Stimulated activated naive CD4-positive, alpha-beta T cell (primary cell): ENCODE measurements at places on chromosomes 12 and 14.
A peak's percentile ranks its signal among the peaks of the same experiment; 100 is the strongest.

GRCh38 chr12:8951744-8952143 lies 2.3 kb upstream of the M6PR start:
- DNase-seq, result no peak

DNA sequence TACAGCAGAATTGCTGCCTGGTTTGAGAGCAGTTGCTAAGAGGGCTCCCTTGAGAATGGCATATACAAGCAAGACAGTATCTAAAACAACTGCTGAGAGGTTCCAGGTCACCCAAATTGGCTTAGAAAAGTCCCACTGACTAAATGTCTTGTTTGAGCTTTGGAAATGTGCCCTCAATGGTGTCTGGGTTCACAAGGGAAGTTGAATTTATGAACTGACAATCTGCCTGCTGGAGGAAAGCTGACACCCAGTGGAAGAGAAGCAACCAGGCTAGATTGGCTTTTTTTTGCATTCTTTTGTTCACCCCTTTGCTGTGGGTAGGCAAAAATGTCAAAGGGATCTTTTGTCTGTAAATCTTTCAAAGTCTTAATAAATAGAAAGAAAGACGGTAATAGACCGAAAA lies 44.6 kb upstream of the NPFF start:
- DNase-seq, result no peak

DNA sequence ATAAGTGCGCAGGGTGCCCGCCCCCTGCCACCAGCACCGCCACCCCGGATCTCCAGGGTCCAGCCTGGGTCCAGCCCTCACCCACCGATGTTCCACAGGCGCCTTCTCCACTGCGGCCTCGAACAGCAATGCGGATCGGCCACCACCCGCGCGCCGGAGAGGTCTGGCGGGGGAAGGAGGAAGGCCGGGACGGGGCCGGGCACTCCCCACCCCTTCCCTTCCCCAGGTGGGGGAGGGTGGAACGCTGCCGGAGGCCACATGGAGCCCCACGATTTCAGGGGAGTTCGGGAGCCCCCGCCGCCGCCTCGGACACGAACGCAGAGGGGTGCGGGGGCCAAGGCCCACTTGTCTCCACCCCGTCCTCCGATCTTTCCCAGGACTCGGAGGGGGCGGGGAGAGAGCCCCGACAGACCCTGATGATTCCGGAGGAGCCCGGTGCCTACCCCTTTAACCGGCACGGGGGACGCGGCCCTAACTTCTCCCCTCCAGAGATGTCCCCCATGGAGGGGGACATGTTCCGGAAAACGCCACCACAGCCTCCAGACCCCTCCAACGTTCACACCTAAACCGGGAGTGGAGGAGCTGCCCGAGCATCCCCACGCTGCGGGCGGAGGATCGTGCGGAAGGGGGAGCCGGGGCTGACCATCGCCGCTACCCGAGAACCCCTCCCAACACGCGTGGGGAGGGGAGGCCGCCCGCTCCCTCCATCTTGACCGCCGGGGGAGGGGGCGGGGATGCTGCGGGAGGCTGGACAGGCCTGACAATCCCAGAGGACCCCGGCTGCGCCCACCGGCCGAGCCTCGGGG lies 1.1 kb downstream of the ATXN2 start:
- peak; percentile 14 for DNase-seq

DNA sequence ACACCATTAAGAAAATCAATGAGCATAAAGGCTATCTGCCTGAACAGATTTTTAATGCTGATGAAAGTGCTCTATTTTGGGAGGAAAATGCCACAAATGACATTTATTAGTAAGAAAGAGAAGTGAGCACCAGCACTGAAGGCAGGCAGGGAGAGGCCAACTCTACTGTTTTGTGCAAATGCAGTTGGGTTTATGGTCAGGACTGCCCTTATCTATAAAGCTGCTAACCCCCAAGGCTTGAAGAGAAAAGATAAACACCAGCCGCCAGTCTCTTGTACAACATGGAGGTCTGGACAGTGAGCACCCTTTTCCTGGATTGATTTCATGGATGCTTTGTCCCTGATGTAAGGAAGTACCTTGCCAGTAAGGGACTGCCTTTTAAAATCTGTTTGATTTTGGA lies 246.8 kb upstream of the SFSWAP start:
- DNase-seq, result no peak

DNA sequence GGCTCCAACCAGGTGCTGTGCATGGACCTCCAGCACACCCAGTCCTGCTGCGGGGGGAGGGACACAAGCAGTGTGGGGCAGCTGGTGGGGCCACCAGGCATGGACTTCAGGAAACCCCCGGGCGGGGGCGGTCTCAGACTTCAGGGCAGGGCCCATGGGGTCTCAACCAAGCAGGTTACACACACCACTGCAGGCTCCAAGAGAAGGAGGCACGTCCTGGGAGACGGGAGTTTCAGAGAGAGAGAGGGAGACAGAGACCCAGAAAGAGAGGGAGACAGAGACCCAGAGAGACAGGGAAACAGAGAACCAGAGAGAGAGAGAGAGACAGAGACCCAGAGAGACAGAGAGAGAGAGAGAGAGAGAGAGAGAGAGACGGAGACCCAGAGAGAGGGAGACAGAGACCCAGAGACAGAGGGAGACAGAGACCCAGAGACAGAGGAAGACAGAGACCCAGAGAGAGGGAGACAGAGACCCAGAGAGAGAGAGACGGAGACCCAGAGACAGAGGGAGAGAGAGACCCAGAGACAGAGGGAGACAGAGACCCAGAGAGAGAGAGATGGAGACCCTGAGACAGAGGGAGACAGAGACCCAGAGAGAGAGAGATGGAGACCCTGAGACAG lies 128.9 kb downstream of the NCOR2 start:
- no peak for DNase-seq

- DNase-seq, result no peak
Observed at GRCh38 chr12:50123203-50123602, 11.2 kb downstream of the COX14 start.

- DNase-seq, result no peak
Observed at GRCh38 chr12:108890208-108890607, 10.3 kb downstream of the DAO start.

GRCh38 chr12:52508211-52508610 lies 12.0 kb downstream of the KRT5 start:
- no peak for DNase-seq

GRCh38 chr12:3091038-3091319 lies 13.8 kb downstream of the TSPAN9 start:
- DNase-seq, result no peak

DNA sequence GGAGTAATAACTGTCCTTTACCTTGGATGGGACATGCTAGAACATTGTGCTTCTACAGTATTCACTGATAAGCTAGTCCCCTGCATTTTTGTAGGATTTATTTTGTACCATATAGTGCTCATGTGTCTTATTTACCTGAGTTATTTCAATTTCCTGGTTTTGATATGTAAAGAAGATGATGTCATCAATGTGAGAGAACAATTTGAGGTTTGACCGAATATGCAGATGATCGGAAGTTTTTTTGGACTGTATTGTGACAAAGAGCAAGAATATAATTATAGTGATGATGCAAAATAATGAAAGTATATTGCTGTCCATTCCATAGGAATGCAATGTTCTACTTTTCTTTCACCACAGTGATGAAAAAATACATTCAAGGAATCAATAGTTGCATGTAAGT lies 114.8 kb downstream of the RERGL start:
- no peak for DNase-seq

- no peak for DNase-seq
Observed at GRCh38 chr14:71620401-71620800, 311.8 kb upstream of the RGS6 start.

DNA sequence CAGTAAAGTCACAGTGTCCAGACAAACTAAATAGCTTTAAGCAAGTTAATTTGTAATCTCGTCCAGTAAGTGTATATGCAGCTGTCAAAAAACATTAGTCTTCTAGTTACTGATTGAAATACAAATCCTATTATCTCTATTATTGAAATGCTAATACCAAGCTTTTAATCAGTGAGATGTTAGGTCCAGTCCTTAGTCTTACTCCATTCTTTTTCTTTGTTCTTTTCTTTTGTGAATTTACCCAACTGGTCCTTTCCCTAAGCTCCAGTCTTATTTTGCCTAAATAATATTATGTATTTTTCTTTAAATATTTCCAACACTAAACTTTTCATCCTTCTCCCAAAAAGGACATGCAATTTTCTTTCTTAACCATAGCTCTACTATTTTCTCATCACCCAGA lies 57.2 kb downstream of the TSPAN19 start:
- no peak for DNase-seq

- no peak for DNase-seq
Observed at GRCh38 chr12:1217191-1217949, 226.3 kb downstream of the ERC1 start.

DNA sequence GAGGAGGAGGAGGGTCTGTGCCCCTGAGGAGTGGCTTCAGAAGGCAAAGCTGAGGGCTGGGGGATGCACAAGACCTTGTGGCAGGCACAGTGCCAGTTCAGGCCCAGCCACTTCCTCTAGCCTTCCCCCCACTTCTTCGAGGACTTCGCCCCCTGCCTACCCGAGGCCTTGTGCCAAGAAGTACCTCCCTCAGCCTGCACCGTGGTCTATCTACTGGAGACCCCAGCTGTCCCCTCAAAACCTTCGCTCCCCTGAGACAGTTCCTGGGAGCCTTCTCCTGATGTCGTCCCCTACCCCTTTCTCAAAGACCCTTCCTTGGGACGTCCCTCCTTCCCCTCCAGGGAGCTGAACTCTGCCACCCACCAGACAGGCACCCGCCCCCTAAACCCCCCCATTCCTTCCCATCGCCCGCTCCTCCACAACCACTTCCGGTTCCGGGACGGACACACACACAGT lies 604 bp downstream of the ZNF384 start:
- DNase-seq, result peak; percentile 50

GRCh38 chr12:54053003-54053750 lies 458 bp upstream of the HOXC4 start:
- DNase-seq, result no peak

DNA sequence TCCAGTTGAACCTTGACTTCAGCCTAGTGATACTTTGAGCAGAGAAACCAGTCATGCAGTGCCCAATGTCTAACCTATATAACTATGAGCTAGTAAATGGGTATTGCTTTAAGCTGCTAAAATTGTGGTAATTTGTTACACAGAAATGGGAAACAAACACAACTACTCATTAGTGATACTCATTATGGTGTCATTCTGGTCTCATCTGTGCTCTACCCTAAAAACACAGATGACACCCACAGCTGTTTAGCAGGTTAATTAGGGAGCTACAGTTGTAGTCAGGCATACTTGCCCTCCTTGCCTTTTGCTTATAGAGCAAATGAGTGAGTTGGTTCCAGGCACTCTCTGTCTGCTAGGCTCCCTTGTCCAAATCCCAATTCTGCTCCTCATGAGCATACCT lies 50.0 kb upstream of the ATF7IP start:
- no peak for DNase-seq

- DNase-seq, result no peak
Observed at GRCh38 chr12:43062201-43062895, 472.8 kb upstream of the PRICKLE1 start.

DNA sequence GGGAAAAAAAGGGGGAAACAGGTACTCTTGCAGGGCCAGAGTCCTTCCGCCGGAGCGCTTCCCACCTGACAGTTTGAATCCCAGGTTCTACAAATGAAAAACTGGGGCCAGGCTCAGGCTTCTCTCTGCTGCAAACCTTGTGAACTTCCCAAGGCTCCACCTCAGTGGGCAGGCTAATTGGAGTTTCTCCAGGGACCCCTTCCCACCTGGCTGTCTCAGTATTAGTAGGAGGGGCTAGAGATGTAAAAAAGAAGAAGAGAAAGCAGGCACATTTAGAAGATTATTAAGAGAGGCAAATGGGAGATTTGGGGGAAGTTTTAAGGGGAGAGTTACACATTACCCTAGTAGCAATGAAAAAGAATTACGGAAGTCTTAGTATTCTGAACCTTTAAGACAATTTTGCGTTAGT lies 20.0 kb upstream of the CLEC2D start:
- DNase-seq, result peak; percentile 44

GRCh38 chr14:76986231-76986565 lies 42.3 kb downstream of the IRF2BPL start:
- no peak for DNase-seq

DNA sequence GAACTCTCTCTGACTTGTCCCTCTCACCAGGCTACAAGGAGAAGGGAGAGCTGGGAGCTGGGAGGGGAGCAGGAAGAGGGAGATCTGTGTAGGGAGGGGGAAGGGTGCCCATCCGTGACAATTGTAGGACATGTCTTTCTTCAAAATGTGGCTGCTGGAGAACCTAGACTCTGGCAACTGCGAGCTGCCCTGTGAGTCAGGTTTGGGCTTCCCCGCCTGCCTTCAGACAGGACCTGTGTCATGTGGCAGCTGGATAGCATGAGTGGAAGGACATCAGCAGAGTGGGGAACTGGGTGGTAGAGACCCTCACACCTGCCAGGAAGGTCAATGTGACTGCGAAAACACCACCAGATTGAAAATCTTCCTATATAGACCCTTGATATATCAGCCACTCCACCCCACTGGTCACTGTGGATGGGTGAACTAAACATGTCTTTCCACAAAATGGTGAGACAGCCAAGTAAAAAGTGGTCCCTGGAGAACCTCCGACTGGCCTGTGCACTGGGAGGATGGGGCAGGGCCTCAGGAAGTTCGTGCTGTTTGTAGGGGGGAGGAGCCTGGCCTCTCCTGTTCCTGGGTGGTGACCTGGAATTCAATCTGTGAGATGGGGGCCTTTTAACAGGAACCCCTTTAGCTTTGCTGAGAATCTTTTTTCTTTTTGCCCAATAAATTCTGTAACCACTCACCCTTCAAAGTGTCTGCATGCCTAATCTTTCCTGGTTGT lies 62.2 kb upstream of the CAPRIN2 start:
- no peak for DNase-seq

DNA sequence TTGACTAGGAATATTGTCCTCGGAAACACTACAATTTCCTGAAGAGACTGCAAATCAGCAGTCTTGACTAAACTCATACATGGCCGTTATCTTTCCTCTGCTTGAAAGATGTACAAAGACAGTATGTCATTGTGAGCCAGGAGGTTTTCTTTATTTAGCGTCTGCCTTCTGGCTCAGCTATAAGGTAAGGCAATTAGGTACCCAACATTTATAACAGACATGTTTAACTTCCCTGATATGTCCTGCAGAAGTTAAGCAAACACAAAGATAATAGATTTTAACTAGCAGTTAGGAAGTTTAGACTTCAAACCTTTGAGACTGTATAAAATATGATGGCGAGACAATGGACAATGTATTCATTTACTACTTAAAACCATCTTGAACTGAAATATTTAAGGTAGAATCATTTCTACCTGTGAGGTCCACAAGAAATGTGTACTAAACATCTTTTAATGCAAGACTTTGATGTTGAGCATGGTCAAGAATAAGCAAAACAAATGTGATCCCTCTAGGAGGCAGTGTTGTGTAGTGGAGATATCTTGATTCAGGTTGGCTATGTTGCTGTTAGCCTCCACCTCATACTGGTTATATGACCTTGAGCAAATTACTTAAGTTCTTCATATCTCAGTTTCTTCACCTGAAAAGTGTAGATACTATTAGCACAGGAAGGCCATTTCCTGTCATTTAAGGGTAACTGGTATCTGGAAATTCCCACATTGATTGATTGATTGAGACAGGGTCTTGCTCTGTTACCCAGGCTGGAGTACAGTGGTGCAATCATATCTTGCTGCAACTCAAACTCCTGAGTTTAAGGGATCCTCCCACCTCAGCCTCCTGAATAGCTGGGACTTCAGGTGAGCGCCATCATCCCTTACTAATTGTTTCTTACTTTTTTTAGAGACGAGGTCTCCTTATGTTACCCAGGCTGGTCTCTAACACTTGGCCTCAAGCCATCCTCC lies 96.3 kb upstream of the EEA1 start:
- DNase-seq, result no peak

GRCh38 chr14:51472881-51473280 lies 178.8 kb upstream of the FRMD6 start:
- DNase-seq, result no peak
